Ovary (tissue), 10 donors: ENCODE measurements at places on chromosomes 11 and 22. TPM values are rescaled to one million over a fixed set of nuclear protein-coding genes. Genes with fewer than 3 reads are reported as not detected.

The MS4A15 gene
- not detected for total RNA-seq

- DNase-seq, result no peak
- H3K27me3 ChIP-seq, result no peaks in the 10 kb centered on the region
- no peaks in the 10 kb centered on the region for H3K36me3 ChIP-seq
- no peak overlapping the region for H3K4me3 ChIP-seq
Observed at GRCh38 chr11:115657586-115657985, 153.4 kb upstream of the CADM1 start.

DNA sequence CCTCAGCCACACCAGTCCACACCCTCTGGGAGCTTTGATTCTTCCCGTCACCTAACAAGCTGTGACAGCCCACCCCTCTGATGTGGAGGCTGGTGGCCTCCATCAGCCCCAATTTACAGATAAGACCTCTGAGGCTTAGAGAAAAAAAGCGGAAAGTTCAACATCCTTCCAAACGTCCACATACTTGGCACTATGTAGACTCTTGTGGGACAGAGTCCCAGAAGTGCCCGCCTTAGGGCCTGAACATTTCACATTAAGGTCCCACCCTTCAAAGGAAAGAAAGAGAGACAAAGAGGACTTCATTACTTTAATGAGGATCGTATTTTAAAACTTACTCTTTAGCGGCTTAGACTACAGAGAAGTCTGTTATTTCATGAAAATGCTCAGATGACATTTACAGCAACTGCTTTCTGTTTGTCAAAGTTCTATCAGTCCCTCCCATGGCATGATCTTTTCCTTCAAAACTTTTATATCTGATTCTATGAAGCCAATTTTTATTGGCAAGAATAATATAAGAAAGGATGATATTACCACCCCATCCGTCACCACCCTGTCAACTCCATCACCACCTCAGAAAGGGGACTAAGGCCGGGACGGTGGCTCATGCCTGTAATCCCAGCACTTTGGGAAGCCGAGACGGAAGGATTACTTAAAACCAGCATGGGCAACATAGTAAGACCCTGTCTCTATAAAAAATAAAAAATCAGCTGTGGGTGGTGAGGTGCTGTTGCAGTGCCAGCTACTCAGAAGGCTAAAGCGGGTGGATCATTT lies 15.7 kb upstream of the SCGB1A1 start:
- DNase-seq, result no peak
- H3K4me3 ChIP-seq, result no peak overlapping the region
- H3K4me1 ChIP-seq, result peaks cover 40% of the 10 kb centered on the region

DNA sequence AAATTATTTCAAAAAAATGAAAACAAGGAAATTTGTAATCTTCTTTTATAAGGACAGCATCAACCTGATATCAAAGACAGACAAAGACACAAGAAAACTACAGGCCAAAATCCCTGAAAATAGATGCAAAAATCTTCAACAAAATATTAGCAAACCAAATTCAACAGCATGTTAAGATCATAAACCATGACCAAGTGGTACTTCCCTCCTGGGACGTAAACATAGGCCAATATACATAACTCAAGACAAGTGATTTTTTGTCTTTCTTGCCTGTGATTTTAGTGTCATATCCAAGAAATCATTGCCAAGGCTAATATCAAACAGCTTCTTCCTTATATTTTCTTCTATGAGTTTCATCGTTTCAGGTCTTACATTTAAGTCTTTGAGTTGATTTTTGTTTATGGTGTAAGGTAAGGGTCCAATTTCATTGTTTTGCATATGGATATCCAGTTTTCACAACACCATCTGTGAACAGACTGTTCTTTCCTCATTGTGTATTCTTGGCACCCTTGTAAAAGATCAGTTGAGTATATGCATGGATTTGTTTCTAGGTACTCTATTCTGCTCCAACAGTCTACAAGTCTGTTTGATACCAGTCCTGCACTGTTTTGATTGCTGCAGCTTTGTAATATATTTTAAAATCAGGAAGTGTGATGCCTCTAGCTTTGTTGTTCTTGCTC lies 50.0 kb downstream of the SBF2 start:
- no peak overlapping the region for H3K4me3 ChIP-seq
- H3K36me3 ChIP-seq, result no peaks in the 10 kb centered on the region
- no peaks in the 10 kb centered on the region for H3K27me3 ChIP-seq

DNA sequence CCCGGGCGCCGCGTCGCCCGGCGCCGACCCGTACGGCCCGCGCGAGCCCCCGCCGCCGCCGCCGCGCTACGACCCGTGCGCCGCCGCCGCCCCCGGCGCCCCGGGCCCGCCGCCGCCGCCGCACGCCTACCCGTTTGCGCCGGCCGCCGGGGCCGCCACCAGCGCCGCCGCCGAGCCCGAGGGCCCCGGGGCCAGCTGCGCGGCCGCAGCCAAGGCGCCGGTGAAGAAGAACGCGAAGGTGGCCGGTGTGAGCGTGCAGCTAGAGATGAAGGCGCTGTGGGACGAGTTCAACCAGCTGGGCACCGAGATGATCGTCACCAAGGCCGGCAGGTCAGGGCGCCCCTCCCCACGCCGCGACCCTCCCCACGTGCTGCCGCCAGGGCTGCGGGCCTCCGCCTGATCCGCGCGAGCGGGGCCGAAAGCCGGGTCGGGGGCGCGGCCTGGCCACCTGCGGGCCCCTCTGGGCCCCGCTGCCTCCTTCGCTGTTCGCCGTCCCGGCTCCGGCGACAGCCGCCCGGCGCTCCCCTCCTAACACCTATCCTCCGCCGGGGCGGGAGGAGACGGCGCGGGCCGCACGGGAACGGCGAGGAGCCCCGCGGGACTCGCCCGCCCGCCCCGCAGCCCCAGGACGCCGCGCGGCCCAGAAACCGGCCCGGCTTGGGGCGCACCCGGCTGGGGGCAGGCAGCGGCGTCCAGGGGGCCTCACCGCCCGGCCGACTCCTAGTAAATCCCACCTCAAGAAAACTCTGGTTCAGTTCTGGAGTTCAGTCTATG lies 560 bp downstream of the TBX1 start:
- H3K4me3 ChIP-seq, result no peak overlapping the region
- H3K27ac ChIP-seq, result no peak overlapping the region
- no peaks in the 10 kb centered on the region for H3K36me3 ChIP-seq

The SAA1 gene
- 2.3 TPM for total RNA-seq

The OR51B5 gene
- total RNA-seq, result 2.0 TPM
